K562 (cell line): ENCODE measurements at places on chromosomes 6 and 20.
A peak's percentile ranks its signal among the peaks of the same experiment; 100 is the strongest.

- DNase-seq, result no peak
Observed at GRCh38 chr20:46811224-46812084, 83.2 kb upstream of the EYA2 start.

GRCh38 chr20:59666586-59666985 is 62.2 kb downstream of the PHACTR3 start:
- DNase-seq, result no peak

GRCh38 chr6:134314006-134314821 is 3.7 kb downstream of the SGK1 start:
- no peak for DNase-seq

GRCh38 chr20:44496976-44497375 is 21.3 kb downstream of the TTPAL start:
- no peak for DNase-seq

- no peak for DNase-seq
Observed at GRCh38 chr20:38830356-38830755, 24.9 kb downstream of the PPP1R16B start.

DNA sequence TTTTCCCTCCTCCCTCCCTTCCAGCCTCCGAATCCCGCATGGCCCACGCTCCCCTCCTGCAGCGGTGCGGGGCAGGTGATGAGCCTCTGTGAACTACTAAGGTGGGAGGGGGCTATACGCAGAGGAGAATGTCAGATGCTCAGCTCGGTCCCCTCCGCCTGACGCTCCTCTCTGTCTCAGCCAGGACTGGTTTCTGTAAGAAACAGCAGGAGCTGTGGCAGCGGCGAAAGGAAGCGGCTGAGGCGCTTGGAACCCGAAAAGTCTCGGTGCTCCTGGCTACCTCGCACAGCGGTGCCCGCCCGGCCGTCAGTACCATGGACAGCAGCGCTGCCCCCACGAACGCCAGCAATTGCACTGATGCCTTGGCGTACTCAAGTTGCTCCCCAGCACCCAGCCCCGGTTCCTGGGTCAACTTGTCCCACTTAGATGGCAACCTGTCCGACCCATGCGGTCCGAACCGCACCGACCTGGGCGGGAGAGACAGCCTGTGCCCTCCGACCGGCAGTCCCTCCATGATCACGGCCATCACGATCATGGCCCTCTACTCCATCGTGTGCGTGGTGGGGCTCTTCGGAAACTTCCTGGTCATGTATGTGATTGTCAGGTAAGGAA is at the start of gene OPRM1:
TSS of gene OPRM1 (plus strand) at position 10 of the 612 bp plus-strand sequence. CDS start at position 315, 305 bp downstream.
- peak; percentile 13 for DNase-seq

GRCh38 chr6:35047265-35048011 is 93.7 kb downstream of the TCP11 start:
- DNase-seq, result no peak

GRCh38 chr6:81491454-81492101 is 260.9 kb downstream of the TENT5A start:
- DNase-seq, result no peak

DNA sequence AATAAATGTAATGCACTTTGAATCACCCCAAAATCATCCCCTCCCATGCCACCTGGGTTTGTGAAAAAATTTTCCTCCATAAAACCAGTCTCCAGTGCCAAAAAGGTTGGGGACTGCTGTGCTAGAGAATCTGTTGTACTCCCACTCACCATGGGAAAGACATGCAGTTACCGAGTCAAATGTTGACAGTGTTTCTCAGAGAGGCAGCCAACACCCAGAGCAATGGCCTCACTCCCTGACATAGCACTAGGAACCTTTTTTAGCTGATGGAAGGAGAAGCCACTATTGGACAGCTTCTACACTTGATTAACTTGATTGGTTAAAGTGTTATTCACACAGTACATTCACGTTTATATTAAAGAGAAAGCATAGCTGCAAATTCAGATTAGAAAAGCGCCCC is 59.8 kb upstream of the MANEA start:
- peak; percentile 54 for DNase-seq

DNA sequence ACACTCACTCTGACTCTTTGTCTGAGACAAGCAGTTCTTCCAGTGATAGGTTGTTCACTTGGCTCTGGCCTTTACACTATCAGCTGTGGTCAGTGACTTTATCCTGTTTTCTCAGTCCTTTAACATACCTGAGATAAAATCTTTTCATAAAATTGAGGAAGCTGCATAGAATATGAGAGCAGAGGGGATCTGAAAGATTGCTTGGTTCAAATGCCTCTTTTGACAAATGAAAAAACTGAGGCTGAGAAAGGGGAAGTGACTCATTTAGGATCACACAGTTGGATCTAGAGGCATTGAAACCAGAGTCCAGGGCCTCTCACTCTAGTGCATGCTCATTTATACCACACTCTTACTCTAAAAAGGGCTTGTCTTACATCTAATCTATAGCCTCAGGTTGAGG is 277.0 kb upstream of the TBX18 start:
- no peak for DNase-seq

- DNase-seq, result no peak
Observed at GRCh38 chr6:125586074-125586473, 163.4 kb upstream of the HEY2 start.

GRCh38 chr6:18269253-18269652 is 4.9 kb upstream of the DEK start:
- DNase-seq, result peak; percentile 52

GRCh38 chr6:159943101-159943632 is 25.7 kb upstream of the IGF2R start:
- no peak for DNase-seq

GRCh38 chr6:11772109-11772825 is 6.3 kb downstream of the ADTRP start:
- no peak for DNase-seq

- no peak for DNase-seq
Observed at GRCh38 chr6:156508126-156508525, 269.1 kb upstream of the ARID1B start.

GRCh38 chr6:46504242-46504641 is 13.0 kb upstream of the RCAN2 start:
- no peak for DNase-seq

DNA sequence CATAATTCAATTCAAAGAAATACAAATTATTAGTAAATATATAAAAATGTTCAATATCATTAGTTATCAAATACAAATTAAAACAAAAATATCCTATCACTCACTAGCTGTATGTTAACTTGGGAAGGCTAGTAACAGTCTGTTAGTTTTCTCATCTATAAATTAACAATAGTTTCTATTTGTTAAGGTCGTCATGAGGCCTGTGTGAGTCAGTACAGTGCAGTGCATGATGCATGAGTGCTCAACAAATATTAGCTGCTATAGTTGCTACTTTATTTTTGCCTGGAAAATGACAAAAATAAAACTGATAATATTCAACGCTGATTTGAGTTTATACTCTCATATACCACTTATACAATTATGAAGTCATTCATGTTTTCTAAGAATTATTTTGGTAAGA is 401.6 kb upstream of the RUNX2 start:
- DNase-seq, result no peak

DNA sequence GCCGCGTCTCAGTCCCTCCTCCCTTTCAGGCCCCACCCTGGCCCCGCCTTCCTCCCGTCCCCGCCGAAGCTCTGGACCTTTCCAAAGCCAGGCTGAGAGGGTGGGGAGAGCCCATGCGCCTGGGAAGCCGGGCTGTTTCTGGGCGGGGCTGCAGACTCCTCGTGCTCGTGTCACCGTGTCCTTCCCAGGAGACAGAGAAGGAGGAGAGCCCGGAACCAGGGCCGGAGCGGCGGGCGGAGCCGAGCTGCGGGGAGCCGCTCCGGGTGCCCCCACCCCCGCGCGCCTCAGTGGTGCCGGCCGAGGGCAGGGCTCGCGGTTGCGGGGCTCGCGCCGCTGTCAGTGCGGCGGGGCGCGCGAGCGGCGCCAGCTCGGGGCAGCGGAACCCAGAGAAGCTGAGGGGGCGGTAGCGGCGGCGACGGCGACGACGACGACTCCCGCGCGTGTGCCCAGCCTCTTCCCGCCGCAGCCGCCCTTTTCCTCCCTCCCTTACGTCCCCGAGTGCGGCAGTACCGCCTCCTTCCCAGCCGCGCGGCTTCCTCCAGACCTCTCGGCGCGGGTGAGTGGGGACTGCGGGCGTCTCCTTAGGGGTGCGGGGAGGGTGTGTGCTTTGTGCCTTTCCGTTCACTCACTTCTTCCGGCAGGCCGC is at the start of gene RALY:
TSS of gene RALY (plus strand) at position 336 of the 646 bp plus-strand sequence. CDS start 78,164 bp downstream, outside the sequence.
- DNase-seq, result peak; percentile 93

- DNase-seq, result no peak
Observed at GRCh38 chr20:2809690-2810089, 5.1 kb upstream of the C20orf141 start.
